ENCODE measurements at places on chromosomes 2 and 18. TPM values are rescaled to one million over a fixed set of nuclear protein-coding genes. Genes with fewer than 3 reads are reported as not detected.

- no peak for DNase-seq
Observed at GRCh38 chr2:62197011-62197924, 1.4 kb downstream of the B3GNT2 start.

- DNase-seq: peak; percentile 72
Observed at GRCh38 chr2:200615247-200615646, 29.4 kb downstream of the AOX1 start.

DNA sequence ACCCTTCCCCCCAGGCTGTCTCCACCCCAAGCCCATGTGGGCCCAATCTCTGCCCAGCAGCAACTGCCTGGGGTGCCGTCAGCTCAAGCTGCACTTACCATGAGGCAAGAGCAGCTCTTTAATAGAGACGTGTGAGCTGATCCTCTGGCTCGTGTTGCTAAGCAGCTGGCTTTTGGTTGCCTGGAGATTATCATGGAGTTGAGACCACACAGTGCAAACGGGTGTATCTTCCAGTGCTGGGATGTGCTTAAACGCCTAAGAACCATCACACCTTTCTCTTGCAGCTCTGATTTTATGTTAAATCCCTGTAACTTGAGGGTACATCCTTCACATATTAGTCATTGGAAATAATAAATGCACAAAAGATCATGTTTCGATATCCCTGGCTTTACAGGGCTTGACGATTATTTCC is 271.1 kb downstream of the PRKCE start:
- DNase-seq: peak; percentile 75

DNA sequence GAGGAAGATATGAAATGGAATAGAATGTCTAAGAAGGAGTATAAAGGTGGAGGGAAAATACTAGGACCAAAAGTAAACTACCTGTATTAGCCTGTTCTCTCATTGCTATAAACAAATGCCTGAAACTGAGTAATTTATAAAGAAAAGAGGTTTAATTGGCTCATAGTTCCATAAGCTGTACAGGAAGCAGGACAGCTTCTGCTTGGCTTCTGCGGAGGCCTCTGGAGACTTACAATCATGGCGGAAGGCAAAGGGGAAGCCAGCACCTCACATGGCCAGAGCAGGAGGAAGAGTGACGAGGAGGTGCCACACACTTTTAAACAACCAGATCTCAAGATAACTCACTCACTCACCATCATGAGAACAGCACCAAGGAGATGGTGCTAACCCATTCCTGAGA is 32.9 kb upstream of the TMEM177 start:
- DNase-seq: no peak

- no peak for DNase-seq
Observed at GRCh38 chr18:60663060-60663989, 290.8 kb upstream of the MC4R start.

DNA sequence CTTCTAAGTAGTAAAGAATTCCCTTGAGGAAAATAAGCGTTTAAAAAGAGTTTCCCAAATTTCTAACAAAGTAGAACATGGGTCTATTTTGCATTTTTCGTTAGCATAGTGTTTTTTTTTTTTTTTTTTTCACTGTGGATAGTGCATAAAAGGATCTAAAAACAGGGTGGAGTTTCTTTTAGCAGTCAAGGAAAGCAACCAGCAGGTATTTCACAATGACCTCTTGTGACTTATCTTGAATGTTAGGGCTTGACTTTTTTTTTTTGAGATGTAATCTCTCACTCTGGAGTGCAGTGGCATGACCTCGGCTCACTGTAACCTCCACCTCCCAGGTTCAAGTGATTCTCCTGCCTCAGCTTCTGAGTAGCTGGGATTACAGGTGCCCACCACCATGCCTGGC is 14.9 kb upstream of the DGKD start:
- DNase-seq: no peak

DNA sequence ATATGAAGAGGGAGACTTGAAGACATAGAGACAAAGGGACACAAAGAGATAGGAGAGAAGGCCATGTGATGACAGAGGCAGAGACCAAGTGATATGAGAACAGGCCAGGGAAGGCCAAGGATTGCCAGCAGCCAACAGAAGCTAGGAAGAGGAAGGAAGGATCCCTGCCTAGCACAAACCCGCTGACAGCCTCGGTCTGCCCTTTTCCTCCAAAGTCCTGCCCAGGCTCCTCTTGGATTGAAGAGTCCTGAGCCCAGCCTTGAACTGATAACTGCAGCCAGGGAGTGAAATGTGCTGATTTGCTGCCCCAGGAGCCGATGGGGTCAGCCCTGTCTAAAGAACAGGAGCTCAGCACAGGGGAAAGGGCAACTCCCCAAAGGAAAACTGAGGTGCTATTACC is 76.6 kb downstream of the MCFD2 start:
- DNase-seq: no peak

- no peak for DNase-seq
Observed at GRCh38 chr2:214742119-214742518, 67.4 kb downstream of the BARD1 start.

DNA sequence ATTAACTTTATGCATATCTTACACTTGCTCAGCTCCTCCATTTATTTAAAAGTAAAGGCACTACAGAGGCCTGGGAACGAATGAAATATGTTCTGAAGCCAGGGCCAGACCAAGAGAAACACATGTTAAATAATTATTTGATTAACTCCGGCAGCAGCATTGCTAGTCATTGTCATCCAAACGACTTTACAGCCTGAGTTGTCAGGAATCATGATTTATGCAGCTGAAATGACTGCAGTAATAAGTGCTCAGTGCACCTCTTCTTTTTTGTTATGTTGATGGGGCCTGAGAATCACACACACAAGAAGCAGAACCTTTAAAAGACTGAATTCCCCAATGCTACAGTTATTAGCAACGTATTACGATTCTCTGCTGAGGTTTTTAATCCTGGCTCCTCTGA is 58.9 kb downstream of the EPHA4 start:
- no peak for DNase-seq

- peak; percentile 30 for DNase-seq
Observed at GRCh38 chr2:138829326-138829919, 49.2 kb upstream of the NXPH2 start.

GRCh38 chr2:67304300-67304890 is 92.7 kb upstream of the ETAA1 start:
- no peak for DNase-seq

DNA sequence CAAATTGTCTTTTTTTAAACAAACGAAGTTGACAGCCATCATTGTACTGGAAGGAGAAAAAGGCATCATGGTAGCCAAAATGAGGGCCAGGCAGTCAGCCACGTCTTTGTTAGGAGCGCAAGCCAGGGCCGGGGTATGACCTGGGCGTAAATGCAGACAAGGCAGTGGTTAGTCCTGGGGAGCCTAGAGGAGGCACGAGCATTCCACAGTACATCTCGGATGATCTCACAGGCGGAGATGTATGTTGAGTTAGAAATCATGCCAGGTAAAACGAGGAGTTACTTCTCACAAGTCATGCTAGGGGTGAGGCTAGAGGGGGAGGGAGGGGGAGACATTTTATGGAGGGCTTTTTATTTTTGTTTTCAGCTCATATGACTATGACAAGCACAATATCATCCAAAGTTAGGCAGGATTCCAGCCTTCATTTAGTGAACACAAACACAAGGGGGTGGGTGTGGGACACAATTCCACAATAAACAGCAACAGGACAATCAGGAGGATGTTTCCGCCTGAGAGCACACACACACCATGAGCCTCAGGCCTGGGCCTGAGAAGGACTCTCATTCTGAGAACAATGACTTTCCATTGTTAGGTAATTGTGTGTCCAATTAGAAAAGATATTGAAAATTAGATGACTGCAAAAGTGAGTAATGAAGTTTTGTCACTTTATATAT is 64.4 kb upstream of the PGAP1 start:
- DNase-seq: no peak

- peak; percentile 45 for DNase-seq
Observed at GRCh38 chr2:86396291-86396785, 44.8 kb upstream of the KDM3A start.

DNA sequence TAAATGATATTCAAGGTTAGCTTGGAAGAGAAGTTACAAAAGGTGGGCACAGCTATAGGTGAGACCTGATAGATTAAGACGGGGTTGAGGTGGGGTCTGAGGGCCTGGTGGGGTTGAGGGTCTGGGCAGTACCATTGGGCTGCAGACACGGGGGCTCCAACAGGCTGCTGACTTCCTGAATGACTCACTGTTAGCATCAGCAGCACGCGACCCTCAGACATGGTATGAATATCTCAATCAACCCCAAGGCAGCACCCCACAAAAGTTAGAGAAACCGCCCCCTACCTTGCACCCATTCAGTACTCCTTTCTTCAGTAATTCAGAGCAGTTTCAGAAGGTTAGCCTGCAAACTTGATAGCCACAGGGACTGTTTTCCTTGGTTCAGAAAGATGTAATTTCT is 10.8 kb upstream of the NCK2 start:
- DNase-seq: no peak

DNA sequence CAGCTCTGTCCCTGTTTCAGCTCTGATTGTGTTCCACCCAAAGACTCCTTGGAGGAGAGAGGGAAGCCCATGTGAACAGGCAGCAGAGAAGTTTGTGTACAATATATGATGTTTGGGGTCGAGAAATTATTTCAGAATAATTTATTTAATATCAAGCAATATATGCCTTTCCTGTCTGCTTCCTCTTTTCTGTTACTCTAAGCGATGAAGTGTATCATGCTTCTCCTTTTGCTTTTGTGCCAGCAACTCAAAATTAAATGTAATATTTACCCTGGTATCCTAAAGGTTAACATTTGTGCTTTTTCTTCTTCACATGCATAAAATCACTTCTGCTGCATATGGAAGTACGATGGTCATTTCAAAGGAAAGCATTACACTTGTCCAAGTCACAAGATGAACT is 2.4 kb upstream of the NTSR2 start:
- DNase-seq: no peak

DNA sequence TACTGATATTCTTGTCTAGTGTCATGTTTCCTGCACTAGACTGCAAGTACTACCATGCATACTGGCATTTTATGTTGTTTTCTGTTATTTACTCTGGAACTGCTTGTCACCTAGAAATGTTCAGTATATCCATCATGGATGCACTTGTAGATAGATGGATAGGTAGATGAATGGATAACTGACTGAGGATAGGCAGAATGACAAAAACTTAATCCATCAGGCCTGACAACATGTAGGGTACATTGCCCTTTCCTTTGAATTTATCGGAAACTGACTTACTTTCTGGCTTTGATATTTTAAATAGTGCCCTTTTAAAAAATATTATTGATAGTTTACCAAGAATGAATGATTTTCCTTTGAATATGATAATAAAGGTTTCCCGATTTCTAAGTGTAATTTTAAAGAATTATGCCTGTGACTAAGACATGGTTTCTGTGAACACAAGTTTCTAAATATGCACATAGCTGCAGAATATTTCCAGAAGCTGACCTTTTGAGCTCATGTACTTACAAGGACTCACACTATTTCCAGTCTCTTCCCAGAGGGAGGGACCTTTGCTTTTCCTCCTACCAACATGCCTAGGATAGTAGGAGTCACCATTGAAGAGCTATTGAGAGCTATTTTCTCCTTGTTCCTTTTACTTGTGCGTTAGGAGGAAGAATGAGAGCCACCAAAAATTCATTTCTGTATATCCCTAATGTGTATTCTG is 81.3 kb downstream of the ANKRD12 start:
- peak; percentile 27 for DNase-seq

- no peak for DNase-seq
Observed at GRCh38 chr2:127694986-127695385, 6.3 kb upstream of the SFT2D3 start.

- DNase-seq: peak; percentile 62
Observed at GRCh38 chr2:159797543-159798375, at the start of gene CD302. TSS of gene CD302 (minus strand) at chr2:159798208. CDS start at chr2:159798198, 10 bp downstream.

GRCh38 chr2:64329848-64330247 is 124.1 kb upstream of the LGALSL start:
- DNase-seq: no peak

GRCh38 chr2:1210352-1210751 is 202.9 kb upstream of the TPO start:
- DNase-seq: no peak

- DNase-seq: no peak
Observed at GRCh38 chr2:104606056-104606455, 247.9 kb upstream of the POU3F3 start.

DNA sequence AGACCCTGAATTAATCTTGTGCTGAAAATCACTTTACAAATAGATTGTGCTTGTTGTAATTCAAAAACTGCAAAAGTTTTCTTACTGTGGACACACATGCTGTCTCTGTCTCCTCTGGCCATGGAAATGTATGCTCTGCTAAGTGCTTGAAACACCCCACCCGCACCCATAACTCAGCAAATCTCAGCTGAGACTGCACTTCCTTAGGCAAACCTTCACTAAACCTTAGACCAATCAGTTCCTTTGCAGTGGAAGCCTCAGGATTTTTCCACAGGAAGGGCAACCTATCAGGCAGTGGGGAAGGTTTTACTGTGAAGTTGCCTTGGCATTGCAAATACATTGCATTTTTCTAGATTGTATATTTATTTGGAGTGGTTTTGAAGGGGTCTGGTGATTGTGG is 62.2 kb upstream of the PLA2R1 start:
- DNase-seq: no peak

- DNase-seq: no peak
Observed at GRCh38 chr2:168194784-168195522, 52.4 kb downstream of the STK39 start.

DNA sequence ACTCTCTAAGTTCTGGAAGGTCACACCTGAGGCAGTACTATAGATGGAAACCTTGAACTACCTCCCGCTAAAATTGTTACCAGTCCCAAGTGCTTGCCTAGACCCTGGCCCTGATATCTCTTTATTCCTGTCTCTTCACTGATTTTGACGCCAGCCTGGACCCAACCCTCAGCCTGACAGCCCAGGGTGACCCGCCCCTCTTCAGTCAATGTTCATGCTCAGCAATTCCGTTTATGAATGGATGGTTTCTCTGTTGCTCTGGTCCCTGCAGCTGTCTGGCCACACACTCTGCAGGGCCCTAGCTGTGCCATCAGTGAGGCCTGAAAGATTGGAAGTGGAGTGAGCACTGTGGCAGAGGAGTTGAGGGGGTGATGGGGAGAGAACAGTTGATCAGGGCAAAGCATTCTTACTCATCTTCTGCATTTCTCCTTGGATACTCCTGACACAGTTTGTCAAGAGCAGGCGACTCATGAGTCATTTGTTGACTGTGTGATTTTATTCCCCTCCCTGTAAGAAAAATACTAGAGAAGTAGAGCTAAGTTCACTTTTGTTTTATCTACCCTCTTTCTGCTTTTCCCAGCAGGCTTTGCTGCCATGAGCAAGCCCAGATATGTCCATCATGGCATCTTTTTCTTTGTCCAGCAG is 46.0 kb downstream of the NPAS2 start:
- peak; percentile 48 for DNase-seq

SNORC gene
- 0.83 TPM for total RNA-seq

TUBA4B gene
- total RNA-seq: not detected

RFTN2 gene
- total RNA-seq: 10.2 TPM

TNFRSF11A gene
- 0.66 TPM for total RNA-seq

PEX13 gene
- 28.1 TPM for total RNA-seq

REG3A gene
- total RNA-seq: not detected

SP100 gene
- 93.0 TPM for total RNA-seq

STK25 gene
- total RNA-seq: 197 TPM

CABYR gene
- total RNA-seq: 5.6 TPM

NXPH2 gene
- total RNA-seq: not detected

CNDP1 gene
- total RNA-seq: not detected

TUBA3E gene
- total RNA-seq: not detected

MAPK4 gene
- under 0.01 TPM for total RNA-seq

LRRC30 gene
- total RNA-seq: not detected

UGT1A6 gene
- not detected for total RNA-seq

All from fibroblast of lung (primary cell).